Hepatocyte (in vitro differentiated cells): ENCODE measurements at places on chromosomes 1 and 21.

GRCh38 chr1:96772349-96772748 lies 50.8 kb downstream of the PTBP2 start:
- DNase-seq, result peak; percentile 46

- no peak for DNase-seq
Observed at GRCh38 chr1:83547901-83548300, 451.0 kb downstream of the TTLL7 start.

- DNase-seq, result peak; percentile 56
Observed at GRCh38 chr1:22216210-22216883, 73.5 kb upstream of the WNT4 start.

- no peak for DNase-seq
Observed at GRCh38 chr1:82538876-82539275, 738.1 kb downstream of the ADGRL2 start.

- DNase-seq, result no peak
Observed at GRCh38 chr1:196373798-196374197, 234.4 kb downstream of the KCNT2 start.

GRCh38 chr1:202579806-202580205 lies 130.4 kb downstream of the SYT2 start:
- DNase-seq, result no peak

- no peak for DNase-seq
Observed at GRCh38 chr1:211557894-211558625, 20.9 kb downstream of the SLC30A1 start.

- DNase-seq, result no peak
Observed at GRCh38 chr1:206581571-206581981, 30.7 kb downstream of the EIF2D start.
